Epithelial cell of prostate (primary cell): ENCODE measurements at places on chromosomes 3 and 15.

- no peak for DNase-seq
Observed at GRCh38 chr3:100789579-100789978, 80.3 kb downstream of the TFG start.

DNA sequence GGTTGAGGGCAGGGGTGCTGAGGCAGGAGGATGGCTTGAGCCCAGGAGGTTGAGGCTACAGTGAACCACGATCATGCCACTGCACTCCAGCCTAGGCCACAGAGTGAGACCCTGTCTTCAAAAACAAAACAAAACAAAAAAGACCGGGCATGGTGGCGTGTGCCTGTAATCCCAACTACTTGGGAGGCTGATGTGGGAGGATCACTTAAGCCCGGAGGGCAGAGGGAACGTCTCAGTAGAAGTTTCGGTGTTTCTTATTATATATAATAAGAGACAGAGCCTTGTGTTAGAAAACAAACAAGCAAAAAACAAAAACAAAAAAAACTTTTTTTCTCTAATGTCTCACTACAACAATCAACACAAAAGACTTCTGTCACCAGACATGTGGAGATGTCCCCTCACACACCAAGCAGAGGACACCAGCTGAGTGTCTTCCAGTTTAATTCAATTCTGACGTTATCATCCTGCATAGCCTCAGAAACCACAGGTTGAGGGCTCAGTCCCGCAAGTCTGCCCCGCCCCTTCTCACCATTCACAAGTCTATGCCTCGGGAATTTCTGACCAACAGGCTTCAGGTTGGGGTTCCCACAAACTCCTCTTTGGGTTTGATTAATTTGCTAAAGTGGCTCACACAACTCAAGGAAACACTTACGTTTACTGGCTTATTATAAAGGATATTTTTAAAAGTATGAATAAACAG is 24.0 kb upstream of the EIF4A2 start:
- no peak for DNase-seq

DNA sequence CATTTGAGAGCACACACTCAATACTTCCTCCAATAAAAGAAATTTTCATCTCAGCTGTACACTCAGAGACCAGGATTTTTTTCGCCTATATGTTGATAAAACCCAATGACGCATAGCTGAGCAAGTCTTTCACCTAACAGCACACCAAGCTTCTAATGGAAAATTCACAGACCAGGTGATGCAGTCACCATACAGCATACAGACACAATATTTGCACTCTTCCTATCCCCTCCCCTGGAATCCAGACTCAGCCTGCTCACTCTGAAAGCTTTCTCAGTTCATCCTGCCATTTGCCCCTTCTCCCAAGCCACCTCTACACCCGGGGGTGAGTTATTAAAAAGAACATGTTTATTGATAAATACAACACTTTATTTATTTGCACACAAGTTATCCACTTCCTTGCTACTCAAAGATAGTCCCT is 1.7 kb downstream of the TBC1D5 start:
- DNase-seq = peak; percentile 60

DNA sequence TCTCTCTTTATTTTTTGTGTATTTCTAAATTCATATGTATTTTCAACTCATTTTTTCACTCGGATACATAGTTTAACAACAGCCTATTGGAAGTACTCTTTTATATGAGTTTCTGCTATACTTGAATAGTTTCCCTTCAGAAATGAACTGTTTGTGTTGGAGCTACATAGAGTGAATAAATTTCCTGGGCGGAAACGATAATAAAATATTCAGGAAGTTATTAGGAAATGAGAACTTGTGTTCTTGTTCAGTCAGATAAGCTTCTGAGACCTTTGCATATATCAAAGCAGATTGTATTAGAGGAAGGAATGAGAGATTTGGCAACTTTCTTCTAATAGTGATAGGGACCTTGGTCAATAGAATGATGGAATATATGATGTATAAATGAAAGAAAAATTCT is 27.3 kb downstream of the NEO1 start:
- no peak for DNase-seq

- DNase-seq = no peak
Observed at GRCh38 chr3:187968883-187969580, 184.9 kb upstream of the LPP start.
